ENCODE measurements at places on chromosomes 7 and 10.

DNA sequence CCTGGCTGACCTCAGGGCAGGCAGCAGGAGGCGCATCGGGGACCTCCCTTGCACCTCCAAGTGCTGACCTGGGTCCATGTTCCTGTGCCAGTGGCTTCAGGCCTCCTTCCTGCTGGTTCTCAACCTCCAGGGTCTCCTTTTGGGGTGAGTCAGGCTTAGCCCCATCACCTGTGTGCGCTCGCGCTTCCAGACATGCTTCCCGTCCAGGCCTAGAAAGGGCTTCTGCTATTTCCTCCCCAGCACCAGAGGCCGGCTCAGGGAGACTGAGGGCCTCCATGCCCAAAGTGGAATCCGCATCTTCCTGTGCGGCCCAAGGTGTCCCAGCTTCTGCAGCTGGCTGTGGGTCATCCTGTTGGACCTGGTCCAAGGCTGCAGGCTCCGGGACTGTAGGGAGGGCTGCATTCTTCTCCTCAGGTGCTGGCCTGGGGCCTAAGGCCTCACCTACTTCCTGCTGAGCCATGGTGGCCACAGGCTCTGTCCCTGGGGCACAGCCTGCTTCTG, 5.9 kb downstream of the NACAD start:
- DNase-seq: no peak

GRCh38 chr7:94350734-94351133, 44.0 kb upstream of the COL1A2 start:
- DNase-seq: no peak

GRCh38 chr10:116708391-116708821, 34.0 kb downstream of the HSPA12A start:
- peak; percentile 67 for DNase-seq

- DNase-seq: peak; percentile 18
These were observed 15.1 kb downstream of the GATA3 start for GRCh38 chr10:8069627-8070026.

DNA sequence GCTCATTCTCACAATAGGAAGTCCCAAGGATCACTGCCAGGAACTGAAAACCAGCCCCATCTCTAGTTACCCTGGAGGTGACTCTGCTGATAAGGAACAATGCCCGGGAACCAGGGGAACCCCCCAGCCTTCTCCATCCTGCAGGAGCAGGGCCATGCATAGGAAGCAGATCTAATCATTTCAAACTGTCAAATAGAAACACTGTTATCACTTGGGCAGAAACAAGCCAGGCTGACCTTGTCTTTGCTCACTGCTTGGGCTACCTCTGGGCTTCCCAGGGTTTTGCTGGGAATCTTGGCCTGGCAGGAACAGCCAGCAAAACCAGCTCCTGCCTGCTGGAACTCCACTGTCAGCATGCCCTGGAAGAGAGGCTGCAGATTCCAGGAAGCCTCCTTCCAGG, 114.1 kb downstream of the RNF216 start:
- no peak for DNase-seq

- no peak for DNase-seq
These were observed 76.9 kb downstream of the PIP4K2A start for GRCh38 chr10:22637491-22637890.

DNA sequence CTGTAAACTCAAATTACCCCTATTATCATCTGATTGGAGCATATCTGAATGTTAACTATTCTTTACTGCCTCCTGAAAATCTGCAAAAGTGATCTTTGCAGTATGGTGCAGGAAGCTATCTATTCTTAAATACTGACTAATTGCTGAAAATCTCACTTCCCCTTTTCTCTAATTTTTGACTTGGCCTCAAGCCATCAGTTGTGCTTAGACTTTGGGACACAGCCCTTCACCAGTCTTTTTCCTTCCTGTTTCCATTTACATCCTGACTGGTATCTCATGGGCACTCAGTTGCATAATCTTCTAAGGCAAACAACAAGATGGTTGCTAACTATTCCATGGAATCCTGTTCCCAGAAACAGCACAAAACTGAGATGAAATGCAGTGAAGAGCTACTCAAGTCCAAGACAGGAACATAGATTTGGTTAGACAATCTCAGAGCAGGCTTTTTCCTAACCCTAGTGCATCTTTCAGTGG, 228.5 kb downstream of the SORCS1 start:
- no peak for DNase-seq

- DNase-seq: no peak
These were observed 129.2 kb upstream of the CDCA7L start for GRCh38 chr7:22074897-22075296.

GRCh38 chr7:106061301-106061979, 50.7 kb downstream of the SYPL1 start:
- no peak for DNase-seq

- no peak for DNase-seq
These were observed 36.3 kb downstream of the LAMB4 start for GRCh38 chr7:108093851-108094331.

- DNase-seq: no peak
These were observed 54.9 kb downstream of the ZRANB1 start for GRCh38 chr10:124996854-124997215.

DNA sequence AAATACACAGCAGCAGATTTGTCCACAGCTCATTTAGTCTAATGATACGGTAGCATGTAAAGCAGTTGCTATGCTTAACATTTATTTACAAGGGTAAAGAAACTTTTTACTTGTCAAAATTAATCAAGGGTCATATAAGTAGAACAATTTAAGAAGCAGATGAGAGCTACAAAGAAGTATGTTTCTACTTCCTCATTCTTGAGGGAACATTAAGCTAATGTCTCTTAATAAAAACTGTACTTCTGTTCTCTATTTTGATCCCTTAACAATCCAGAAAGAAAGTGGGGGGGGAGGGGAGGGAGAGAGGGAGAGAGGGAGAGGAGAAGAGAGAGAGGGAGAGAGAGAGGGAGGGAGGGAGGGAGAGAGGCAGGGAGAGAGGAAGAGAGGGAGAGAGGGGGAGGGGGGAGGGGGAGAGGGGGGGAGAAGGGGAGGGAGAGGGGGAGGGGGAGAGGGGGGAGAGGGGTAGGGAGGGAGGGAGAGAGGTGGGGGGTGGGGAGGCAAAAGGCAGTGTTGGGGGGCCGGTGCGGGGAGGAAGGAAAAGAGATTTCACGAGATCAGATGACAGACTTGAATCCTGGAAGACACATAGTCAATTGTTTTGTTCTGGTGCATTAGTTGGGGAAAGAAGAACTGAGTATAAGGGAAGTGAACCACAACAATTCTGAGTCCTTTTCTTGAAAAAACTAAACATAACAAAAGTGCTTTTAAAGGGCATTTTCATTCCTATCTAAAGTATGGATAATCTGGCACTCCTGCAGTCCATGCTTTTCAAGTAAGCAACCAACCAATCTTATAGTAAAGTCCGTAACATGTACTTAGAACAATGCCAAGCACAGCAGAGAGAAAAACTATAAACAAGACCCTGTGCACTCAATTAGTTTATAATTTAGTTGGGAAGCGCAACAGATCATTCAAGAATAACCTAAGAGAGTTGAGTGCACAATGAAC, 128.0 kb downstream of the USP6NL start:
- DNase-seq: no peak

DNA sequence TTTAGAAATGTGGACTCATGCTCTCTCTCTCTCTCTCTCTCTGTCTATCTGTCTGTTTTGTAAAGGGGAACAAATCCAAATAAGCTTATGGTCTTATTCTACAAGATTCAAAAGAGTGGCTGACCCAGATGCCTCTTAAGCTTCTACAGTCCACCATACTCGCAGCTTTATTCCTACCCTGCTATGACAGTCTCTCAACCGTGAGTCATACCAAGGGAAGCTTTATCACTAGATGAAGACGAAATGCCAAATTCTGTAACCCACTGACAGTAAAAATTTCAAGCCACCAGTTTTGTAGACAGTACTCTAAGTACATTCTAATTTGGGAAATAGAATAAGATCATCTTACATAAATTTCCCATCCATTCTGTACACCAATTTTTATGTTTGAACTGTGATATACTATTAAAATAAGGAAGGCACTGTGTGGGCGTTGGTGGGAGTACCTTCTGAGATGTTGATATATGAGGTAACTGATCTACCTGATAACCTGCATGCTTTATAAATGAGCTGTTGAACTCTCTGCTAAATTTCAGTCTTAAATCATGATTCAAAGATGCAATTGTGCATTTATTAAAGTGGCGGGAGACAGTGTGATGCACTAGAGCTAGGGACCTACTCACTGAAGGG, 153.2 kb downstream of the KLF6 start:
- DNase-seq: no peak

- no peak for DNase-seq
These were observed 14.6 kb downstream of the PALS2 start for GRCh38 chr7:24587853-24588252.

DNA sequence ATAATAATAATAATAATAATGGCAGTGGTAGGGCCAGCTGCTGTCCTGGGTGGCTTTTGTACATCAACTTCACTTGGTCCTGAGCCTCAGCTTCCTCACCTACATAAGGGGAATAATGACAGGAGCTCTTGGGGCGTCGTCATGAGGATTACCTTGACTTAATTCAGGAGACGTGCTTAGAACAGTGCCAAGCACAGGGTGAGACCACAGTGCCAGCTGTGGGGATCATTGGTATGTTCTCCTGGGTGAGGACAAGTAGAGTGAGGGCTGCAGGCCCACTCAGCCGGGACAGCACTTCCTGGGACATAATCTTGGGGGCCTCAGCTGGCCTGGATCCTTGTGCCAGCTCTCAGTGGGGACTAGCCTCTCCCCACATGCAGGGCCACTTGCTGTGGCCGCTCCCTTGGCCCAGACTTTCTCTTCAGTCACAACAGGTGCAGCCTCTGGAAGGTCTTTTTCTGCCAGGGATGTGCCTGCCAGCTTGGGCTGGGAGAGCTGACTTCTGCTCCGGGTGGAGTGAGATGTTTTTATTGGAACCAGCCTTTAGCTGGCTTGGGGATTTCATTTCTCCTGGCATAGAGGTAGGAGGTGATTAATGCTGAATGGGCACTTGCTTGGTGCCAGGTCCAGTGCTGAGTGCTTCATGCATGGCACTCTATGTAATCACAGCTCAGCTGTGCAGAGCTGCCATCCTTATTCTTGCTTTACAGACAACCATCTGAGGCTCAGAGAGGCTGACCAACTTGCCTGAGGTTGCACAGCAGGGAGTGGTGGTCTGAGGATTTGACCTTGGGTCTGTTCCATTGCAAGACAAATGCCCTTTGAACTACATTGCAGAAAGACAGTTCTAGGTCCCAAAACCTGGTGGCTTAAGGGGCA, 45.3 kb downstream of the TSPAN15 start:
- DNase-seq: no peak

DNA sequence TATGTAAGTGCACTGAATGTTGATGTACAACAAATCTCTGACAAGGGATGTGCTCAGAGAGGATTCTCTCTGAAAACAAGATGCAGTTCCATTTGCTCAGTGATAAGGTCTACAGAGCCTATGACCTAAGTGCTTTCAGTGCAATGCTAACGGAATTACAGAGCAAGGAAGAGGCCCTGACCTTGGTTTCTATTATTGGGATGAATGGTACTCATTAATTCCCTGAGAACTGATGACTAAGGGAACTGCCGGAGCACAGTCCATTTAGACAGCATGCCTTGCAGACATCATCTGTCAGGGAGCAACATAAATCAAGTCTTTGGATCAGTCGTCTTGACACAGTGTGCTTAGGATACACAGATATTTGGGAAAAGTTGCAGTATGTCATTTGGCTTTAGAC, 340.8 kb downstream of the PHTF2 start:
- DNase-seq: no peak

GRCh38 chr7:134782121-134782623, 2.7 kb downstream of the CALD1 start:
- DNase-seq: no peak

- DNase-seq: peak; percentile 81
These were observed 29.7 kb upstream of the SEC61G start for GRCh38 chr7:54788664-54789063.

GRCh38 chr7:77532247-77532646, 4.8 kb upstream of the PTPN12 start:
- no peak for DNase-seq

DNA sequence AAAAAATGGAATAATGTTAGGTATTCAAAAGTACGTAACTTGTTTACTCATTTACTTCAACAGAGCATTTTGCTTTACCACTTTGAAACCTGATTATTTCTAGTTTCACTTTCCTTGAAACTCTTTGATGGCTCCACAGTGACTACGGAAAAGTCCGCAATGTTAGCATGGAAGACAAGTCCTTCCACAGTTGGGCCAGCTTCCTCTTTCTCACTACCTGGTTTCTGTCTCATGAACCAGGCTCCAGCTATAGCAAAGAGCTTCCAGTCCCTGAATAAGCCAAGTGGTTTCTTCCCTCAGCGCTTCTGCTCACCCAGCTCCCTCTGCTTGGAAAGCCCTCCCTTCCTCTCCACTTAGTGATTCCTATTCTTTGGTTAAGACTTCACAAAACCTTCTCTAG, 44.8 kb upstream of the SLC16A12 start:
- DNase-seq: no peak

DNA sequence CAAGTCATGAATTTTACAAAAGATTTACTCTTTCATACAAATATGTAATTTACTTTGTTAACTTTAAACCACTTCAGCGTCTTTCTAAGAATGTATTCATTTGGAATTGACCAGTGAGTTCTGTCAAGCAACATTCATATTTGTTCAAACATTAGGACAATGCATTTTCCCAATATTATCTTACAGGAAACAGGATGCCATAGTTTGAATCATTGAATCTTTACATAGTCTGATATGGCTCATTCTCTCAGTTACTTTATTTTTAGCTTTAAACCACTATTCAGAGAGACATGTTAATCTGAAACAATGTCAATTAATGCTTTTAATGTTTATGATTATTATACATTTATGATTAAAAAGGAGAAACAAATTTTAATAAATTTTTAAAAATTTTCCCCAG, 21.1 kb upstream of the MEOX2 start:
- DNase-seq: no peak

- DNase-seq: peak; percentile 77
These were observed 190.0 kb upstream of the LYZL2 start for GRCh38 chr10:30819341-30820181.

GRCh38 chr7:47188136-47188535, 393.8 kb downstream of the TNS3 start:
- no peak for DNase-seq

DNA sequence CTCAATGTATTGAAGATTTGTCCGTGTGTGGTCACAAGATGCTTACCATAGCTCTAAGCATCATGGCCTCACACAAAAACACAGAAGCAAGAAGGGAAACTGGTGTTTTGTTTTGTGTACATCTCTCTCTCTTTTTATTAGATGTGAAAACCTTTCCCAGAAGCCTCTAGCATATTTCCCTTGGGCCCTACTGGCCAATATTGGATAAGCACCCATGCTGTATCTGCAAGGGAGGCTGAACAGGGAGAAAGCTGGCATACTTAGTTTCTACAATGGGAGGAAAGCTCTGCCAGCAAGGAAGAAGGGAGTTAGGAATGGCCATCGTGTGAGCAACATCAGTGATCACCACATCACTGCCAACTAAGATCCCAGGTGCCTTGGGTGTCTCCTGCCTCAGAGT, 9.6 kb upstream of the NAMPT start:
- no peak for DNase-seq

DNA sequence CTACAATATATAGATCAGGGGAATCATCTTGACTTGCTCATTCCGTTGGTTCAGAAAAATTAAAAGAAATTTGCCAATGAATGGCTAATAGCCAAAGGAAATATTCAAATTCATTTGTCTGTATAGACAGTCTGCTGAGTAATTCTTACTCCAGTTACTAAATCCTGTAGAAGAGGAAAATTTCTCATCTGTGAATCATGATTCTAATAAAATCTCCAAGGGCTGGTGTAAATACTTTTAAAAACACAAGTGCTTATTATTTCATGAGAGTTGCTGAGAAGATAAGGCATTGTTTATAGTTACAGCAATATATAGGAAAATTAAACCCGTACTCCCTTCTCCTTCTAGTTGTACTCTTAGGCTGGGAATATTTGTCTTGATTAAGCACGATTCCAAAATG, 53.0 kb downstream of the WNT2 start:
- no peak for DNase-seq
